ENCODE measurements at places on chromosomes 5 and 9. TPM values are rescaled to one million over a fixed set of nuclear protein-coding genes. Genes with fewer than 3 reads are reported as not detected.

The PLK2 gene
- total RNA-seq, result 42.3 TPM

The ZNF354C gene
- 0.80 TPM for total RNA-seq

The MARVELD2 gene
- 3.2 TPM for total RNA-seq

The FRMD3 gene
- 6.2 TPM for total RNA-seq

The CDX1 gene
- not detected for total RNA-seq

The TLR4 gene
- 0.09 TPM for total RNA-seq

The PCDHGB4 gene
- total RNA-seq, result 0.79 TPM

The LCP2 gene
- not detected for total RNA-seq

The DAB2IP gene
- total RNA-seq, result 13.6 TPM

The MUSK gene
- not detected for total RNA-seq

The IFNA2 gene
- total RNA-seq, result not detected

The RGS14 gene
- total RNA-seq, result 4.4 TPM

The TMEM8B gene
- total RNA-seq, result 2.0 TPM

The CYLC2 gene
- total RNA-seq, result not detected

The WWC1 gene
- total RNA-seq, result 80.3 TPM

The PTPDC1 gene
- total RNA-seq, result 3.1 TPM

The SEMA4D gene
- 5.1 TPM for total RNA-seq

The TMEM252 gene
- not detected for total RNA-seq

The LCN15 gene
- not detected for total RNA-seq

The CMYA5 gene
- not detected for total RNA-seq

The SLC6A19 gene
- 0.08 TPM for total RNA-seq

The FKTN gene
- 8.4 TPM for total RNA-seq

The KIF4B gene
- not detected for total RNA-seq

The SPINK7 gene
- total RNA-seq, result not detected

The PARP8 gene
- 0.11 TPM for total RNA-seq

The ADAM19 gene
- total RNA-seq, result 14.4 TPM

The ODF2 gene
- total RNA-seq, result 24.3 TPM

The TAF9 gene
- 134 TPM for total RNA-seq

The LVRN gene
- total RNA-seq, result not detected

The SCGB3A2 gene
- not detected for total RNA-seq

The F12 gene
- 22.9 TPM for total RNA-seq

The PSMB7 gene
- total RNA-seq, result 327 TPM

The KIAA1958 gene
- total RNA-seq, result 2.1 TPM

The IL13 gene
- not detected for total RNA-seq

The DNAJC25 gene
- 10.5 TPM for total RNA-seq

The SH2D3C gene
- total RNA-seq, result not detected

The PCDHGA6 gene
- total RNA-seq, result 0.13 TPM

The CER1 gene
- total RNA-seq, result not detected

The ALDOB gene
- total RNA-seq, result not detected

The BTNL8 gene
- total RNA-seq, result not detected

The ZNG1C gene
- total RNA-seq, result 71.0 TPM

The RNF183 gene
- total RNA-seq, result not detected

The DDX4 gene
- not detected for total RNA-seq

The SMIM33 gene
- not detected for total RNA-seq

The OTP gene
- total RNA-seq, result 0.13 TPM

The GAS1 gene
- total RNA-seq, result 0.09 TPM

The DNAI1 gene
- 0.65 TPM for total RNA-seq

The DMRT3 gene
- total RNA-seq, result not detected

The TAF11L10 gene
- total RNA-seq, result not detected

The ZFP2 gene
- total RNA-seq, result not detected

The ARL10 gene
- total RNA-seq, result 1.4 TPM

The IL5 gene
- not detected for total RNA-seq

The ASTN2 gene
- total RNA-seq, result 4.4 TPM

The C1QTNF2 gene
- 0.16 TPM for total RNA-seq

The POC5 gene
- 12.5 TPM for total RNA-seq

The PCDHB3 gene
- 0.05 TPM for total RNA-seq

The LPAR1 gene
- total RNA-seq, result 17.9 TPM

The EGR1 gene
- total RNA-seq, result 10.9 TPM

The LCN9 gene
- total RNA-seq, result not detected

Data from A549 treated with GW870086 at 1 μM for 4 hours (cell line).